Upper lobe of right lung (tissue), 1 donor: ENCODE measurements at places on chromosomes 3 and 15. TPM values are rescaled to one million over a fixed set of nuclear protein-coding genes. Genes with fewer than 3 reads are reported as not detected.

NOP10 gene
- 161 TPM for total RNA-seq

NUSAP1 gene
- total RNA-seq = 6.7 TPM

STAC gene
- 25.3 TPM for total RNA-seq

WHAMM gene
- 13.1 TPM for total RNA-seq

RLBP1 gene
- total RNA-seq = not detected

FBXL2 gene
- 7.6 TPM for total RNA-seq

CDC25A gene
- total RNA-seq = 0.90 TPM

FYTTD1 gene
- total RNA-seq = 46.8 TPM

ANKUB1 gene
- total RNA-seq = not detected

P3H2 gene
- 79.0 TPM for total RNA-seq

CILP gene
- 1.1 TPM for total RNA-seq

CXCR6 gene
- total RNA-seq = 4.7 TPM

HHLA2 gene
- 0.26 TPM for total RNA-seq

ZIC1 gene
- total RNA-seq = not detected

AGBL1 gene
- total RNA-seq = 6.5 TPM

C3orf20 gene
- total RNA-seq = 0.14 TPM

PPCDC gene
- total RNA-seq = 13.1 TPM

PSMA4 gene
- 112 TPM for total RNA-seq

KNG1 gene
- 0.14 TPM for total RNA-seq

SUCLG2 gene
- total RNA-seq = 53.8 TPM

MAGEL2 gene
- 0.14 TPM for total RNA-seq

U2SURP gene
- total RNA-seq = 75.8 TPM

GFM1 gene
- total RNA-seq = 47.1 TPM

B3GALNT1 gene
- total RNA-seq = 17.6 TPM

TMCO5A gene
- not detected for total RNA-seq

ARRDC4 gene
- total RNA-seq = 31.6 TPM

TMEM108 gene
- total RNA-seq = 15.4 TPM

LDHAL6B gene
- not detected for total RNA-seq

AMT gene
- total RNA-seq = 9.0 TPM

TIMP4 gene
- total RNA-seq = 6.9 TPM

DNAH12 gene
- 0.52 TPM for total RNA-seq

SLC22A13 gene
- total RNA-seq = 0.41 TPM

TMEM212 gene
- total RNA-seq = not detected

TLR9 gene
- total RNA-seq = 0.87 TPM

DPPA2 gene
- total RNA-seq = not detected

CCR4 gene
- 1.2 TPM for total RNA-seq

STX19 gene
- total RNA-seq = 2.8 TPM

CCPG1 gene
- total RNA-seq = 92.0 TPM

TRMT10C gene
- 15.1 TPM for total RNA-seq

CPOX gene
- total RNA-seq = 15.8 TPM

ADAMTSL3 gene
- 26.2 TPM for total RNA-seq

MAP1A gene
- 2.3 TPM for total RNA-seq

CLDN16 gene
- 0.14 TPM for total RNA-seq

PLA2G4E gene
- total RNA-seq = 1.5 TPM

DUOXA2 gene
- total RNA-seq = not detected

CYP8B1 gene
- total RNA-seq = not detected

HEMK1 gene
- total RNA-seq = 28.3 TPM

CLDN11 gene
- 11.7 TPM for total RNA-seq
